ENCODE measurements at places on chromosomes 7 and 10.

GRCh38 chr10:118966076-118966849 lies 63.3 kb upstream of the NANOS1 start:
- DNase-seq = no peak

- DNase-seq = no peak
Observed at GRCh38 chr10:3968727-3969126, 183.7 kb upstream of the KLF6 start.

- no peak for DNase-seq
Observed at GRCh38 chr10:34498821-34499220, 316.3 kb downstream of the PARD3 start.

GRCh38 chr7:78501064-78501463 lies 702.5 kb downstream of the PHTF2 start:
- DNase-seq = no peak

DNA sequence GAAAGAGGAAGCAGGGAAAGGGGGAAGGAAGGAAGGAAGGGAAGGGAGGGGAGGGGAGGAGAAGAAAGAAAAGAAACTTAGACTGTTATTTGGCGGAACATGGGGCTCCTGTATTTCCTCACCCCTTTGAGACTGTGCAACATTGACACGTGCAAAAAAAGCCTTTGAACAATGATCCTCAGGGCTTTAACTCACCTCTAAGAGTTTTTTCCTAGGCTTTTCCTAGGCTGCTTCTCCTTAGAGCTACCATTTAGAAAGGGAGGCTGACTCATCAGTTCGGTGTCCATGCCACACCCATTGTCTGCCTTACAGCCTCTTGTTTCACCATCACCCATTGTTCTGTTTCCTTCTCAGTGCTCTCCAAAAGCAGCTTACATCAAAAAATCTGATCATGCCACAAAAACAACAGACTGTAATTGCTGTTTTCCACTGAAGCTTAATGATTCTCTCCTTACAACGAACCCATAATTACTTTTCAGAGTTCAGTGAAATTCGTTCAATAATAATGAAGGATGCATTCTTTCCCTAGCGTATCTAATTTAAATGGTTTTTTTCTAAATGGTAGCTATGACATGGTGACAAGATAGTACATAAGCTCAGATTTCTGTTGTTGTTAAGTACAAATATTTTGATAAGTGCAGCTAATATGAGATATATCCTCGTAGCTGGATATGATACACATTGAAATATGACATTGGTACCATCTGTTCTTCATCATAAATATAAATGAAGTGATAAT lies 90.8 kb downstream of the PRLHR start:
- no peak for DNase-seq

GRCh38 chr10:60138842-60139241 lies 232.5 kb upstream of the CCDC6 start:
- DNase-seq = no peak

- no peak for DNase-seq
Observed at GRCh38 chr10:97631098-97631497, 2.2 kb downstream of the MORN4 start.

- DNase-seq = no peak
Observed at GRCh38 chr10:45460235-45460878, 86.3 kb downstream of the ALOX5 start.

DNA sequence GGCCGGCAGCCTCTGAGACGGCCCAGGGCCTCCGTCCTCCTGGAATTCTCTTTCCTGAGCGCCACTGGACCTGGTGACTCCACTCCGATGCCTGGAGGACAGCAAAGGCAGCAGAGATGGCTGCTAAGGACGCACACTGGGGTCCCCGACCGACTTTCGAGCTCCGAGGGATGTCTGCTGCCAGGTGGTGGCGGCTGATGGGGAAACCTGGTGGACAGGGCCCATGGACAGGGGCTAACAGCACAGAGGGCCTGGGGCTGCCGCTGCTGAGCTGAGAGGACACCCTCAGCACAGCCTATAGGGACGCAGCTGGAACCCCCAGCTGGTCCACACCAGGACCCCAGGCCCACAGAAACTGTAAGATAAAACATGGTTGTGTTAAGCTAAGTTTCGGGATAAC lies 366.3 kb downstream of the DNAJB6 start:
- no peak for DNase-seq

GRCh38 chr10:63064706-63065105 lies 68.4 kb upstream of the NRBF2 start:
- no peak for DNase-seq

- peak; percentile 90 for DNase-seq
Observed at GRCh38 chr10:119330342-119330741, 123.0 kb downstream of the GRK5 start.

DNA sequence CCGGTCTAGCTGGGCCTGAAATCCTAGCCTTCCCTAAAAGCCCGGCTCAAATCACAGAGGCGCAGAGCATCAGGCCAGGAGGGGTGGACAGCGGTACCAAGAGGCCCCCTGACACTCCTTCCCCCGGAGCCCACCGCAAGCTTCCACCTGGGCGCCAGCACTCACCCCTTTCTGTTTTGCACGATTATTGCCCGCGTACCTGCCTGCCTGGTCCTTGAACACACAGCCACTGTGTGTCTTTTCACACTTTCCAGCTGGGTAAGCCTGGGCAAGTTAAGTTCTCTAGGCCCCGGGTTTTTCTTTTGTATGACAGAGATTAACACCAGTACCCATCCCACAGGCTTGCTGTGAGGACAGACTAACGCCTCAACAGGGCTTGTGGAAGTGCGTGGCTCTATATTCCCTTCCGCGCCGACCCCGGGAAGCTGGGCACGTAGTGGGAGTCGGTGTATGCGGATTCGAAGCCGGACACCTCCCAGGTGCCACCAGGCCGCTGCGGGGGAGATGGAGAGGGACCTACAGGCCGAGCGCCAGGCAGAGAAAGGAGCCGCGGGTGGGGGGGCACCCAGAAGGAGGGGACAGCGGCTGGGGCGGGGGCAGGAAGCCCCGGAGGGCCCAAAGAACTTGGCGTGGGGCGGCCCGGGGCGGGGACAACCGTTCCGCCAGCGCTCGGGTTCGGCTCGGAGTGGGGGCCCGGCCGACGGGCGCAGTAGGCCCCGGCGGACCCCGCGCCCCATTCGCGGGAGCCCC lies 792 bp downstream of the ZNF746 start:
- DNase-seq = no peak

- no peak for DNase-seq
Observed at GRCh38 chr7:131819891-131820290, 263.5 kb upstream of the PODXL start.

DNA sequence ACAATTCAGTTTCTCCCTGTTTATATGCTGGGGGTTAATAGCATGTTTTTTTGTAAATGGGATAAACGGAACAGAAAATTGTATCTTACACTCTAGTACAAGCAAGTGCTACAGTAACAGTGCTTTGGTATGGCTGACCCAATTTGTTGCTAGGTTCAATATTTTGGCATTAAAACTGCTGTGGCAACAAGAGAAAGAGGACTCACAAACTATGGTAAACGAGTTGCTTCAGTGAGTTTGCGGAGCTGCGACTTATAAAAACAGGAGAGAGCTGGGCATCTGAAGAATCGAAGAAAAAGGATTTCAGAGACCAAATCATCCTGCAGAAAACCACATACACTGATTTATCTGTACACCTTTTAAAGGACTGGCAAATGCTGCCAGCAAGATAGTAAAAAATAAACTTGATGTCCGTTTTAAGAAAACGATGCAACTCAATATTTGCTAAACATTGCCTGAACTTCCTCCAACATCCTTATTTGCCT lies 2.2 kb downstream of the GLUD1 start:
- no peak for DNase-seq

- no peak for DNase-seq
Observed at GRCh38 chr7:37061849-37062559, 337.7 kb upstream of the AOAH start.

GRCh38 chr7:46207931-46208634 lies 287.0 kb upstream of the IGFBP3 start:
- DNase-seq = no peak

DNA sequence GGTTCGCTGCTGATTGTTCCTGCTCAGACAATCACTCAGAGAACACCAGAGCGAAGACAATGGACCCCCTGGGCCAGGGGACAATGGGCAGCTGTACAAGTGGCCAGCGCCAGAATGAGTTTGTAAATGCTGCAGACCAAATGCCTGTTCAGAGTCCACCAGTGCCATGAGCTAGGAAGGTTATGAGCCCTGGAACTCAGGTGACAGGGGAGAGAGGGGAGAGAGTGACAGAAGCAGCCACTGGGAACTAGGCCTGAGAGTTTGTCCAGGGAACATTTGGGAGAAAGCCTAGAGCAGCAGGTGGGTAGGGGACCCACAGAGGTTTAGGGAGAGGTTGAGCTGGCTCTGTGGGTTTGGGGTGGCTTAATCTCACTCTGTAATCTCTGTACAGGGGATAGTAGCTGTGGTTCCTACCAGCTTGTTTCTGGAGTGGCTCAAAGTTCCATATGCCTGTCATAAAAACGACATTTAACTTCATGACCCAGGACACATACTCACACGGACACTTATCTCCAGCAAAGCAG lies 60.4 kb downstream of the C10orf105 start:
- no peak for DNase-seq

DNA sequence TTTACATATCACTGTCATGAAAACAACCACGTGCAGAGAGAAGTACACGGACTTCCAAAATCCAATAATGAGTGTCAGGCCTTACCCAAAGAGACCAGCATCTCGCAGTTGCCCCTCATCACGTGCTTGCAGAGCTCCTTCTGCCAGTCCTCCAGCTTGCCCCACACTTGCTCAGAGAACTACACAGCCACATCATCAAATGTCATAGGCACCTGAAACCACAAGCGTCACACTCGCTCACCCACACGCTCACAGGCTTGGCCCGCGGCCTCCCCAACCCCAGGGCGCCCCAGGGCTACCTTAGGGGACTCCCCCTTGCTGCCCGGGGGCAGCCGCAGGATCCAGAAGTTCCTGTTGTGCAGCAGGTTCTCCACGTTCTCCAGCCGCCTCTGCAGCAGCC lies 123.4 kb upstream of the ZNF746 start:
- no peak for DNase-seq

DNA sequence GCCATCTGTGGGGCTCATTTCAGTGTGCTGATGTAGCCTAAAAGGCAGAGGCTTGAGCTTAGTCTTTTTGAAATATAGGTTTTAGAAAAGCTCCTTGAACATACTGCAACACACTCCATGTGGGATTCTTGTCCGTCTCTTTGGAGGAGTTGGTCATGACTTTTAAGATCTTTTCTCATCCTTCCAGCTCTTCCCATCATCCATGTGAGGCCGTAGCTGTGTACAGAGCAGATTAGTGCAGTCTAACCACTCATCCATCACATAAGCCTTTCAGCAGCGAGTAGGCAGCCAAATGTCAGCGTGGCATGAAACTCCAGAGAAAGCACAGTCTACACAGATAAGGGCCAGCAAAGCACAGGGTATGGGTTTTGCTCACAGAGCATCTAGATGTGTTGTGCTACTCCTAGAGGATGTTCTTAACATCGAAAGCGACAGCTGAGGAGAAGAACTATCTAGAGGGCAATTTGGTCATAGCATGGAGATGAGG lies 28.1 kb upstream of the NPVF start:
- no peak for DNase-seq

GRCh38 chr10:7291487-7292270 lies 119.2 kb downstream of the SFMBT2 start:
- no peak for DNase-seq

- DNase-seq = no peak
Observed at GRCh38 chr10:115022733-115023132, 70.4 kb upstream of the ATRNL1 start.

GRCh38 chr7:43290978-43291377 lies 178.5 kb downstream of the HECW1 start:
- no peak for DNase-seq

- DNase-seq = no peak
Observed at GRCh38 chr7:85287106-85287825, 100.4 kb upstream of the SEMA3D start.

DNA sequence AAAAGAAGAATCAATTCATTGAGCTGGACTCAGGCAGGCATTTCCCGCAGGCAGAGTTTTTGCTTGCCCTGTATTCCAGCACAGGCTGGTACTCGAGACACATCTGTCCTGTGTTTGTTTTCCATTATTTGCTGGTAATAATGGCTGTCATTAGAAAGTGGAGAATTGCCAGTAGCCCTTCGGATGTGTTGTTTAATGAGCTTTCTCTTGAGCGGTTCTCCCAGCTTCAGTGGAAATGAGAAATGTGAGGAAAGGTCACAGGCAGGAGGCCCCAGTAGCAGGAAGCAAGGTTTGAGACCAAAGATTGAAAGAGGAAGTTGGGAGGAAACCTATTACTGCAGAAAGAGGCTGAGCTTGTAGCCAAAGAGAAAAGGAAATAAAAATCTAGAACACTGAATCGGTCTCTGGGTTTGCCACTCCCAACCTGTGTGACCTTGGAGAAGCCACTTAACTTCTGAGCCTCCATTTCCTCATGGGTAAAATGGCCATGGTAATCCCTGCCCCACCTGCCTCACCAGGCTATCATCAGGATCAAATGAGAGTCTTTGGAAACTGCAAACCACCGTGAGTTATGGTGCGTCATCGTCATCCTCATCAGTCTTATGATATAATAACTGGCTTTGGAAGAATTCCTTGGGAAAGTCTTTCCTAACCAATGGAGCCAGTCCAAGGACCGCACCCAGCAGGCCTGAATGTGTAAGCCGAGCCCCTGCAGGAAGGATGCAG lies 67.7 kb downstream of the TACR2 start:
- DNase-seq = no peak

- DNase-seq = no peak
Observed at GRCh38 chr10:5692461-5693358, 8.1 kb downstream of the TASOR2 start.

GRCh38 chr10:43322331-43322730 lies 49.1 kb upstream of the FXYD4 start:
- no peak for DNase-seq

DNA sequence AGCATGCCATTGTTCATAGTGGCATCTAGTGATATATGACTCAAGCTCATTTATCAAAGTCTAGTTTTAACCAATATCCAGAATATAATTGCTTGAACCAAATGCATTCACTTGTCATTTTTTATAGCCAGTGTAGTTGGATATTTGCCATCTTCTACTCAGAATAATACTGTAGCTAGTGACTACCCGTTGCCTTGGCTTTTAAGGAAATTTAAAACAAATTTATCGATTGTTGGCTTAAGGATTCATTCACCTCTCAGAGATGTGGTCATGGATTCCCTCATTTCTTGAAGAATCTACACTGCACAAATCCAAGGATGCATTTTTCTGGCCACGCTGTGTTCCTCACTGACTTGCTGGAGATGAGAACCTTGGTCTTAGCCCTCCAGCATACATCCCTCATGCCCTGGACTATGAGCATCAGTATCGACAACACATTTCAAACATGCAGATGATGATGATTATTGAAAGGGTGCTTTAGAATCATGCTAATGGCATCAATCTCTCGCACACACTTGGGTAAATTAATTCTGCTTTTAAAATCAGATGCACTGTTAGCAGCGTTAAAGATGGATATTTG lies 8.8 kb downstream of the ARID5B start:
- DNase-seq = no peak

- DNase-seq = no peak
Observed at GRCh38 chr10:79046741-79047583, 21.8 kb upstream of the ZMIZ1 start.

DNA sequence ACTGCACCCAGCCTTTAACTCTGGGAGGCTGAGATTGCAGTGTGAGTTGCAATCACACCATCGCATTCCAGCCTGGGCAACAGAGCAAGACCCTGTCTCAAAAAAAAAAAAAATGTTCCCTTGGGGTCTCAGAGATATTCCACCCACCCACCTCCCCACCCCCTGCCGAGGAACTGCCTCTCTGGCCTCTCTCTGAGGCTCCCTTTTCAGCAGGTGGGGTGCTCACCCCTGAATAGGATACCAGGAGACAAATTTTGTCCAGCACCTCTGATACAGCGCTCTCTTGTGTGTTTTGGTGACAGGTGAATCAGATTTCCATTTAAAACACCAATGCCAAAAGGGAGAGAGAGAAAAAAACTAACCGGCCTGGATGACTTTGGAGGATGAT lies 92.6 kb upstream of the KIF5B start:
- DNase-seq = no peak
